Transverse colon (tissue), 4 donors: ENCODE measurements at places on chromosomes 13 and 19.

- no peak for DNase-seq
Measured at GRCh38 chr13:90833951-90834350, 513.5 kb upstream of the MIR17HG start.

- DNase-seq = no peak
Measured at GRCh38 chr19:45186509-45187334, 8.1 kb downstream of the BLOC1S3 start.

- DNase-seq = peak; percentile 86
Measured at GRCh38 chr19:5031231-5032100, 62.6 kb downstream of the KDM4B start.

DNA sequence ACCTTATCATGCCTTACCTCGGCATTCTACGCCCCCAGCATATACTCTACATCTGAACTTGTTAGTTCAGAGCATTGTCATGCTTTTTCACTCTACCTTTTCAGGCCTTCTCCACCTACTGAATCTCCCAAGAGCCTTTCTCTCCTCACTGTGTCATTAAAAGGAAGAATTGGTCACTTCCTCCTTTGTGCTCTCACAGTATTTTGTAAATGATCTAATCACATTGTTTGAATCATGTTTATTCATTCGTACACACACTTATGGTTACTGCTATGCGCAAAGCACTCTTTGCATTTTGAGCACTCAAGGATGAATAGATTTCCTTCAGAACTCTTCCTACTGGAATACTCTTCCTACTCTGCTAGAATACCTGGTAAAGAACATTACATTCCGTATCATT is 15.8 kb upstream of the ELF1 start:
- DNase-seq = no peak

- DNase-seq = no peak
Measured at GRCh38 chr19:38081547-38082255, 142.3 kb downstream of the DPF1 start.

DNA sequence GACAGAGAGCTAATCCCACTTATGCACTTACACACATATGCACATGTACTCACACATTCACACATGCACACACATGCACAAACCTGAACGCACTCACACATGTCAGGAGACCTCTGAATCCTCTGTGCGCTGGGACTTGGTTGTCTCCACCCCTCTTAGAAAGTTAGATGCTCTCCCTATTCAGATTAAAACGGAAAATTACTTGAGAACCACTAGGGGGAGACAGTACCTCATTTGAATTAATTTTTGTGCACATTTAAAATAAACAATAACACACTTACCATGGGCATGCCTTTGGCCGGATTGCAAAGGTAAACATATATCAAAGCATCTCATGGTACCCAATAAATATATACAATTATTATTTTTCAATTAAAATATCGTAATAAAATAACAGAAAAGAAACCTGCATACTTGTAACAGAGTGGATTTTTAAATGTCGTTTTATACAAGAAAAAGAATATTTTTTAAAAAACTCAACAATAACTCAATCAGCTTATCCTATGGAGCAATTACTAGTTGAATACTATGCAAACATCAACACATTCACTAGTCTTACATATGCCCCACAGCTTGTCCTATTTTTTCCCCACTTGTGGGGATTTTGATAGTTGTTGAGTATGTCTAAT is 9.5 kb upstream of the LILRB4 start:
- no peak for DNase-seq

- DNase-seq = no peak
Measured at GRCh38 chr13:94384231-94384905, 95.1 kb downstream of the DCT start.

DNA sequence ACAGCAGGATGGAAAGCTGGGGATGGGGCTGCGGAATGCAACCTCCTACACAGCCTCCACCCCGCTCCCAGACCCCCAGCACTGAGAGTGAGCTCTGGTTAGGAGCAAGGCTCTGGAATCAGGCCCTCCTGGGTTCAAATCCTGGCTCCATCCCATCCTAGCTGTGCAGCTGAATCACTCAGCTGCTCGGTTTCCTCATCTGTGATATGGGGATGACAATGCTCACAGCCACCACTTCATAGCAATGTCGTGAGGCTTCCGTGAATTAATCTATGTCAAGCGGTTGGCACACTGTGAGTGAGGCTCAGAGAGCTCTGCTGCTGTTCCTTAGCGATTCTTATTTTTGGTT is 538 bp downstream of the ACP7 start:
- DNase-seq = no peak

GRCh38 chr13:89238496-89238895 is 1567.3 kb downstream of the SLITRK5 start:
- no peak for DNase-seq

DNA sequence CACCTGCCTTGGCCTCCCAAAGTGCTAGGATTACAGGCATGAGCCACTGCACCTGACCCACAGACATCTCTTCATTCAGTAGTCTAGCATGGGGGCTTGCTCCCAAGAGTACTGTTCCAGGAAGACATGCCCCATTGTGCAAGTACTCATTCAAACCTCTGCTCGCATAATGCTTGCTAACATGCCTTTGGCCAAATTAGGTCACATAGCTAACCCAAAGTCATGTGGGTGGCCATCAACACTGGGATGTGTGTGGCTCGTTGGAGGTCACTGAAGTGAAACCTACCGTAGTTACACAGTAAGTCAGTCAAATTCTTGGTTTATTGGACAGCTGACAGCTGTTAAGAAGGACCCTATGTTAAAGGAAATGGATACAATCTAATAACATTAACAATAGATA is 20.3 kb downstream of the RFXAP start:
- no peak for DNase-seq

DNA sequence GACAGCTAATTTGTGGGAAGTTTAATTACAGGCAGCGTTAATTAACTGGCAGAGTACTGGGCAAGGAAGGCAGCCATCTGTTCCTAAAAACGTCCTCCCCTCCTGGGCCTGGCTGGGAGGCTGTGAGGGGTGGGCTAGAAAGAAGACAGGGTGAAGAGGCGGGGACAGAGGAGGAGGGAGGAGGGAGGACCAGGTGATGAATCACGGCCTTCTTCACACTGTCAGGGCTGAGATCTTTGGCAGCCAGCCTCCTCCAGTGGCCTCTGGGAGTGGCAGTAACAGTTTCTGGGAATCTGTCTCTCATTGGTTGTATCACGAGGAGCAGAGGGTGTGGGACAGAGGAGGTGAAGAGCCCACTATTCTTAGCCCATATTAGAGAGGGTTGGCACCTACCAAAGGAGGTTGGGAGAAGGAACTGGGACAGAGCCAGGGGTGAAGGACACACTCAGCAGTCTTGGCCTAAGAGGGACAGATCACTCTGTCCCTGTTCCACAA is 9.6 kb upstream of the ZNRF4 start:
- DNase-seq = no peak

- no peak for DNase-seq
Measured at GRCh38 chr13:110062077-110062776, 244.7 kb downstream of the COL4A1 start.

GRCh38 chr19:53704011-53704410 is 72.2 kb downstream of the DPRX start:
- no peak for DNase-seq

GRCh38 chr19:16425993-16426392 is 45.8 kb downstream of the EPS15L1 start:
- DNase-seq = no peak

- DNase-seq = no peak
Measured at GRCh38 chr13:112947796-112948195, 21.2 kb upstream of the MCF2L start.

DNA sequence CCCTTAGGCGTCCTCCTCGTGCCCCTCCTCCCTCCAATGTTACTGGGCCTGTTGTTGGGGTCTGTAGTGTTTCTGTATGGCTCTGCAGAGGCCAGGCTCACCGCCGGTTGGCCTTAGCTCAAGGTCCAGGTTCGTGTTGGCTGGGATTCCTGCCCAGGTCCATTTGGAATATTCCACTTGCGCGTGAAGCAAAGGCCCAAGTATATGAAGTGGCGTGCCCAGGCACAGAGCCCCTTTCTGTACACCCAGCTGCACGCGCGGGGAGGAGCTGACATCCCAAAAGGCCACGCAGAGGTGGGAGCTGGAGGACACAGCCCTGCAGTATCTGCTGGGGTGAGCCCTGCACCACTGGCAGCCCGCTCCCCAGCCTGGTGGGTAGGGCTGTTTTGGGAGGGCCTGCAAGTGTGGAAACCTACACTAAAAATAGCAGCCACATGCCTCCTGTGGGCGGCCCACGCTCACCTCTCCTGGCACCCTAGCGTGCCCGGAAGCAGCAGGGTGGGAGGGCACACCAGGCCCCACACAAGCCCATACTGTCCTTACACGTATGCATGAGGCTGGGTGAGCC is 30.2 kb downstream of the CRTC1 start:
- no peak for DNase-seq

DNA sequence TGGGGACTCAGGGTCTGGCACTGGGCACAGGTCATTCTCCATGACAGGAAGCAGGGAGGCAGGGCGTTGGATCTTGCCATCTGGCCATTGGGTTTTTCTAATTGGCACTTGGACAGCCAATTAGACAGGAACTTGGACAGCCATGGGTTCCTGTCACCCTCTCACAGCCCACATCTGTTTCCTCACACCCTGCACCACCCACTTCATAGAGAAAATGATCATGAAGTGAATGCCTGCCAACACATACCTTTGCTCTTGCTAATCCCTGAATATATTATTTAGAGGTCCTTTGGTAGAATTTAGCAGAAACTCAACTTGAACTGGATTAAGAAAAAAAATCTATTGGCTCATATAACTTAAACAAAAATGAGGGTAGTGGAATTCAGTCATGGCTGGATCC is 4.9 kb upstream of the OLFM2 start:
- DNase-seq = no peak

- DNase-seq = no peak
Measured at GRCh38 chr13:65600702-65601101, 1629.4 kb downstream of the PCDH9 start.

- no peak for DNase-seq
Measured at GRCh38 chr19:3790209-3790734, 4.1 kb upstream of the MATK start.

DNA sequence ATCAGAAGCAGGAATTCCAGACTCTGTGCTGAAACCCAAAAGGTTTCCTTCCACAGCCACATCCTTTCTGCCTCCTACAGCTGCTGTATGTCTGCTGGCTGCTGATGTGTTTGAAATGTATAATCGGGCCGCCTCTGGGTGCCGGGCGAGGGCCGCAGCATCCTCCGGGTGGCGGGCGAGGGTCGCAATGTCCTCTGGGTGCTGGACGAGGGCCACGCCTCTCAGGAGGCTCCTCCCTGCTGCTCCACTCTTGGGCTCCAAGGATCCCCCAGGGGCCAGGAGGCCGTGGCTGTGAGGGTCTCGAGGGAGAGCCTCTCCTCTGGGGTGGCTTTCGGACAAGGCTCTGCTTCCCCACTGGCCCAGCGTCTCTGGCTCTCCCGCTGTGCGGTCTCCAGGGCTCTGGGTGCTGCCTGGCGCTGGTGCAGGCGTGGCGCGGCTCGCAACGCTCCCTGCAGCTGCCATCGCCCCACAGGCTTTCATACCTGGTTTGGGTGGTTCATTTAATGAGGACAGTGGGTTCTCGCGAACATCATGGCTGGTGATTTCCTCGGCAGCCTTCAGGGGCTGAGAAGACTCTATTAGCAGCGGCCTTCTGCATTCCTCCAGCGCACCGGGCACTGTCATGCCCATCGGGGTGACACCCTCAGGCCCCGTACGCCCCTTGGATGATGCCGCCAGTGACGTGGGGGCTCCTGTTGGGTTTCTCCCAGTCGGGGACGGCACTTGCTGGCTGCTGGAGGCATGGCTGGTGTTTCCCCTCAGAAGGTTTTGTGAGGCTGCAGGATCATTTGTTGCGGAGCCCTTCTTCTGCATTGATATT is 41.8 kb upstream of the GRTP1 start:
- no peak for DNase-seq

- peak; percentile 6 for DNase-seq
Measured at GRCh38 chr19:41697198-41697855, 9.3 kb upstream of the CEACAM7 start.

DNA sequence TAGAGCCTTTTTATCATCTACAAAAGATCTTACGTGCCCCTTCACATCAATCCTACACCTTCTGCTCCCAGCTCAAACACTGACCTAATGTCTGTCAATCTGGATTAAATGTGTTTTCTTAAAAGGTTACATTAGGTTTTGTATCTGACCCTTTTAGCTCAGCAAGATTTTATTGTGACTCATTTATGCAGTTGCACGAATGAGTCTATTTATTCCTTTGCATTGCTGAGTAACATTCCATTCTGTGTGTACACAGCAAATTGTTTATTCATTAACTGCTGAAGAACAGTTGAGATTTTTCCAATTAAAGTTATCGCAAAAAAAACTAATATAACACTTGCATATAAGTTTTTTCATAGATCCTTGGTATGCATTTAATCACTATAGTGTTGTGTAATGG is 253.9 kb upstream of the GPC6 start:
- no peak for DNase-seq

GRCh38 chr19:1699998-1700732 is 47.8 kb upstream of the TCF3 start:
- DNase-seq = no peak

GRCh38 chr19:14310055-14310454 is 71.2 kb upstream of the ADGRE5 start:
- DNase-seq = no peak

GRCh38 chr19:35859414-35859813 is 2.7 kb downstream of the KIRREL2 start:
- no peak for DNase-seq

GRCh38 chr19:3370214-3370720 is 3.9 kb downstream of the NFIC start:
- no peak for DNase-seq

DNA sequence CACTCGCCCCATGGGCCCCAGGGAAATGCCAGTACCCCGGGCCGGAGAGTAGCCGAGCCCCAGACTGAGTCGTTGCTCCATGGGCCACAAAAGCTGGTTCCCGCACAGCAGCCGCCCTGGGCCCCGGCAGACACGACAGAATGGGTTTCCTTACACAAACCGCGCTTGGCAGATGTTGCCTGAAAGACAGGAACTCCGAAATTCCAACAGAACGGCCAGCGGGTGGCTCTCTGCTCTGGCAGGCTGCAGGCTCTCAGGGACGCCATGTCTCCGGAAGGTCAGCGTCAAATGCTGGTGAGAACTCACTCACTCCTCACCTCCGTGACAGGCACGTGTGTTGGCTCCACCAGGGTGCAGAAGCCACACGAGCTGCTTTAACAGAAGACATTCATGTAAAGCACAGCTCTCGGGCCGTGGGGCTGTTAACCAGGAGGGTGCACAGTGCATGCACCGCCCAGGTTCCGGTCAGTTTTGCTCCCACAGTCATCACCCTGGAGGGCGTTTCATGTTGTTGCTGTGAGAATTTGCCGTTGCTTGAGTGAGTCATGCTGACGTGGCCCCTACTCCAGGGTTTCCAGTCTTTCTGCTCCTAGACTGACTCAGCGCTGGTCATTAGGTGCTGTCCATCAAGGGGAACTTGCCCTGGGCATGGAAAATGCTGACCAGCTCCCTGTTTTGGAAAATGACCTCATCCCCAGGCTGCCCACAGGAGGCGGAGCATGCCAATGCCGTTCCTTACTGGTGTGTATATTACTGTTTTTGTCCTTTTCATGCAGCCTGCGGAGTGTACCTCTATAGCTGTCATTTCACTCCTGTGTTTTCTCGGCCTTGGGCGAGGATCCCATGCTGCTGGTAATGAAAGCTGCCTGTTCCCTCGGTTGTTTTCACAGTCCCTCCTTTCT is 44.8 kb downstream of the ANKRD10 start:
- peak; percentile 74 for DNase-seq

- no peak for DNase-seq
Measured at GRCh38 chr13:106466691-106467426, 68.6 kb downstream of the EFNB2 start.
